ENCODE measurements at places on chromosomes 6 and 20. TPM values are rescaled to one million over a fixed set of nuclear protein-coding genes. Genes with fewer than 3 reads are reported as not detected.

DNA sequence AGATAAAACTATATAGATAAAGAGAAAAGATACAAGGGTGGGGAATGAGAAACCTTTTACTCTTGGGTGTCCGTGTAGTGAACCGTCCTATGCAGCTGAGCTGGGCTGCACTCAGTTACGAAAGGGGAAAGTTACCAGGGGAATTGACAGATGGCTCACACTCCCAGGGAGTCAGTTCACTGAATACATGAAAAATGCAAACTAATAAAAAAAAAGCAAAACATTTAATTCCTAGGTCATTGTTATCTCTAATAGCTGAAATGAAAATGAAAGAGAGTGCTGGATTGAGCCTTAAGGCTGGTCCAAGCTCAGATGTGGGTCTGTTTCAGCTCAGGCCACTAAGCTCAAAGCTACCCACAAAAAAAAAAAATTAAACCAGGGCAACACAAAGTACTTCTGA, 138.0 kb downstream of the THBS2 start:
- DNase-seq = no peak

- no peak for DNase-seq
Measured at GRCh38 chr6:132405143-132405915, 4.1 kb upstream of the MOXD1 start.

- DNase-seq = no peak
Measured at GRCh38 chr6:127317388-127318128, 25.9 kb downstream of the ECHDC1 start.

DNA sequence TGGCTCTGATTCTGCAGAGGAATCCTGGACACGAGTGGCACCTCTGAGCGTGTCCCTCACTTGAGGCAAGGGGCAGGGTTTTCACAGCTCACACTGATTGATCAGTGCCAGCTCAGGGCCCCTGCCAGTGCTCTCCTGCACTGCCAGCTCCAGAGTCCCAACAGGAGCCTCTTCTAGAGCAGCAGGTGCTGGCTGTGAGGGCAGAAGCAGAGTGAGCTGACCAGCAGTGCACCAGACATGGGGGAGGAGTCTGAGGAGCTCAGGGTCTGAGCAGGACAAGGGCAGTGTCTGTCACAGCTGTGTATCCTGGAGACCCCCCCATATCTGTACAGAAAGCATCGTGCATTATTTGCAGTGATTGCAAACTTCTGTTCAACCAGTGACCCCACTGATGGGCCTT, 31.5 kb upstream of the THBS2 start:
- DNase-seq = no peak

DNA sequence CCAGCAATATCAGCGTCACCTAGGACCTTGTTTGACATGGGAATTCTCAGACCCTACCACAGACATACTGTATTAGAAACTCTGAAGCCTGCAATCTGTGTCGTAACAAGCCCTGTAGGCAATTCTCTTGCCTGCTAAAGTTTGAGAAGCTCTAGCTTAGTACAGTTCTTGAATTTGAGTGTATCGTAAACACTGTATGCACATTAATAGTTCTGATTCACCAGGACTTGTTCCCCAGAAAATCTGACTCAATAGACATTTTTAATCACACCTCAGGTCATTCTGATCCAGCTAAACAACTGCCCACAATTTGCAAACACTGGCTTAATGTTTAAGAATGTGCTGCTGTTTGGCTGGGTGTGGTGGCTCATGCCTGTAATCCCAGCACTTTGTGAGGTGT, 414.3 kb downstream of the TFAP2A start:
- DNase-seq = peak; percentile 31

GRCh38 chr6:90180526-90180925, 116.1 kb downstream of the BACH2 start:
- DNase-seq = no peak

GRCh38 chr6:160110586-160111123, 11.0 kb upstream of the SLC22A1 start:
- DNase-seq = no peak

GRCh38 chr6:139763468-139764210, 389.2 kb upstream of the CITED2 start:
- no peak for DNase-seq

DNA sequence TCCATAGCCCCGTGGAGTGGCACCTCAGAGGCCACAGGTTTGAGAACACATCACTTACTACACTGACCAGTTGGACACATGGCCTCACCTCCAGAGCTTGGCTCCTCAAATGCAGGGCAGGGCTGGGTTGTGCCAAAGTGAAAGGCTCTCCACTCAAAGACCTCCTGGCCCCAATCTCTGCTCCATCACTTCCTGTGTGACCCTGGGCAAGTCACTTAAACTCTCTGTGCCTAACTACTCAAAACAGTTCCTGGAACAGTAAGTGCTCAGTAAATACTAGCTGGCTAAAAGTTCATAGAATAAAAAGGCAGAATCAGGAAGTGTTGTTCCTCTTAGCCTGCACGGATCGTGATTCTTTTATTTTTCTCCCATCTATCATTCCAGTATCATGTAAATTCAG, 50.2 kb downstream of the AGPAT4 start:
- no peak for DNase-seq

GRCh38 chr20:59823491-59824259, 109.8 kb downstream of the SYCP2 start:
- DNase-seq = no peak

TNNC2 gene
- 0.22 TPM for polyA plus RNA-seq

LY6G5C gene
- 1.9 TPM for polyA plus RNA-seq

GRCh38 chr6:14222956-14223355, 105.4 kb downstream of the CD83 start:
- no peak for DNase-seq

ADGB gene
- polyA plus RNA-seq = not detected

- no peak for DNase-seq
Measured at GRCh38 chr6:142171351-142171750, 24.3 kb downstream of the VTA1 start.

- no peak for DNase-seq
Measured at GRCh38 chr20:4666001-4666479, 55.7 kb upstream of the PRND start.

DNA sequence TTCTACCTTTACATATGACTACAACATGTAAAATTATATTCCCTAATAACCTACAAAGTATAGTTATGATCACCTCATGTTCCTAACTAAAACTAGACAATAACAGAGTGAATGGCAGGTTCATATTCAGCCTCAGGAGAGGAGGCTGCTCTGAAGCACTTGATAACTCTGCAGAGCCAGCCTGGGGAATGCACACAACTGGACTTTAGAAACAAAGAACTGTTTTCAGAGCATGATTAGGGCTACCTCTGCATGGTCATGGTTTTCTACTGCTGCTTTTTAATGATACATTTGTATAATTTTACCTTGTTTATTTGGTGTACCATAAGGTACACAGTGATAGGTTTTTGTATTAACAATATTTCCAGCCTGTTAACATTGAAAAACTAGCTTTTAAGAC, 50.3 kb downstream of the TRPC4AP start:
- no peak for DNase-seq

DNA sequence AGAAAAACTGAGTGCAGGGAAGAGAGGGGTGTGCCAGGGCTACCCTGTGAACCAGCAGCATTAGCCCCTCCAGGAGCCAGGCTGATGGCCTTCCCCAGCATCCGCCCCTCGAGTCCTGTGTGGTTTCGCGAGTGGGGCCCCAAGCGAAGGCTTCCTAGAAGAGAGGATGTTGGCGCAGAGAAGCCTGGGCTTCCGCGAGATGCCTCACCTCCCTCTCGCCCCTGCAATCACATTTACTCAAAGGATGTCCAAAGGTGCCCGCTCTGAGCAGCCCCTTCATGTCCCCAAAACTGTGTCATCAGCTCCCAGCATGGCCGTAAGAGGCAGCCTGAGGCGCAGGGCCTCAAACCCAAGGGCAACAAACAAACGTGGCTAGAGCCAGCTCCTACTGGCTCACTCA, 111.7 kb downstream of the PREX1 start:
- no peak for DNase-seq

GABRR1 gene
- polyA plus RNA-seq = not detected

SLC17A2 gene
- not detected for polyA plus RNA-seq

GNRH2 gene
- 0.12 TPM for polyA plus RNA-seq

DNA sequence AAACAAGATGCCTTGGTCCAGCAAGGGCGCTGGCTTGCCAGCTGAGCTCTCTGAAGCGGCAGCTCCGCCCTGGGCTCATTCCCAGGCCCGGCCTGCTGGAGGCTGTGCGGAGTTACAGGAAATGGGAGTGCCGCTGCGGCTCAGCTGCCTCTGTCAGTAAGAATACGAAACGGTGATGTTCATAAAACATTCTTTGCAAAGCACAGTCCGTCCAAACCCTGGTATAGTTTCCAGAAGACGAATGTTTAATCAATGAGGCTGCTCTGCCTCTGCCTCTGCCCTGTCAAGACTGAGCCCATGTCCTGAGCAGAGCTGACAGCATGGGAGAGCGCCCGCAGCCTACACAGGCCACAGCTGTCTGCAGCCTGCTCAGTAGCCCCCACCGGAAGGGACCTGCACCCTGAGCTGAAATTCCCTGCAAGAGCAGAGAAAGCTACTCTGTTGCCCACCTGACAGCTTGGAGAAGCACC, 153.3 kb upstream of the SNX9 start:
- peak; percentile 38 for DNase-seq

DNA sequence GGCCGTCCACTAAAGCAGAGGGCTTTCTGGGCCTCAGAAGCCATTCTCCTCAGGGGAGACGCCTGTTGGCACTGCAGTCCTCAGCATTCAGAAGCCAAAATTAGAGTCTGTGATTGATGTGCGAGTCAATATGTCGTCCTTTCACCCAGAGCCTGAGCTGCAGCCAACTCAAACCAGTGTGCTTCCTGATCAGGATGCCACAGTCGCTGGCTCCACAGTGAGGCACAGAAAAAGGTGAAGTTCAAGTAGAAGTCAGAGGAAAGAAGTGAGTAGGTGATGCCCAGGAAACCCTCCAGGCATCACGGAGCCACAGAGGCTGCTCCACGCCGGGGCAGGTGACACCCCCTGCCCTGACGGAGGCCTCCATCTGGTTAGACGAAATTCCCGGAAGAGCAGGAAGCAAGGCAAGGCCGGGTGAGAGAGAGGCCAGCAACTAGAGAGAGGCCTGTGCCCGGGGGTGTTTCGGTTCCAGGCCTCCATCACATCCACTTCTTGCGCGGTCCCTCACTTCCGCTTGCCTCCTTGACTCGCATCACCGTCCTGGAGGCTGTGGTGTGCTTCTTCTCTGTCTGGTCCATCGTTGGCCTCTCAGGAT, 177.7 kb upstream of the SNX9 start:
- no peak for DNase-seq

NNAT gene
- not detected for polyA plus RNA-seq

EDN3 gene
- 0.08 TPM for polyA plus RNA-seq

DNA sequence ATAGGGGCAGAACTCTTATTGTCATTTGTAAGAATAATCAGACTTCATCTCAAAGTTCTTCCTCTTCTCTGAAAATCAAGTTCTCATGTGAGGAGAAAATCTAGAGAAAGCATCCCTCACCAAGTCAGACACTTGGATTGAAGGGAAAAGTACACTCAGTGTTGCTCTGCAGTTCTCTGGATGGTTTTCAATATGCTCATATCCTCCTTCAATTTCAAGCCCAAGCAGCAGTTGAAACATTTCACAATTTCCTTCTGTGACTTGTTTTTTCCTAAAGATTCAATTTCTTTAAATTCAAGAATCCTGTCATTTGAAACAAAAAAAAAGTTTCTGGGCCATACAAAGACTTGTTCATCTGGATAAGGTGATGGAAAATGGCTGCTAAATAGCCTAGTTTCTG, 140.2 kb upstream of the AHI1 start:
- DNase-seq = no peak

GRCh38 chr6:125123468-125124048, 30.0 kb upstream of the TPD52L1 start:
- no peak for DNase-seq

- DNase-seq = no peak
Measured at GRCh38 chr20:34547844-34548613, 10.5 kb upstream of the MAP1LC3A start.

GRCh38 chr6:47165918-47166317, 123.8 kb upstream of the ADGRF1 start:
- no peak for DNase-seq

GRCh38 chr6:138593124-138593877, 94.0 kb upstream of the NHSL1 start:
- DNase-seq = peak; percentile 79

ZNF391 gene
- 0.34 TPM for polyA plus RNA-seq

KIF25 gene
- polyA plus RNA-seq = 0.49 TPM

DNA sequence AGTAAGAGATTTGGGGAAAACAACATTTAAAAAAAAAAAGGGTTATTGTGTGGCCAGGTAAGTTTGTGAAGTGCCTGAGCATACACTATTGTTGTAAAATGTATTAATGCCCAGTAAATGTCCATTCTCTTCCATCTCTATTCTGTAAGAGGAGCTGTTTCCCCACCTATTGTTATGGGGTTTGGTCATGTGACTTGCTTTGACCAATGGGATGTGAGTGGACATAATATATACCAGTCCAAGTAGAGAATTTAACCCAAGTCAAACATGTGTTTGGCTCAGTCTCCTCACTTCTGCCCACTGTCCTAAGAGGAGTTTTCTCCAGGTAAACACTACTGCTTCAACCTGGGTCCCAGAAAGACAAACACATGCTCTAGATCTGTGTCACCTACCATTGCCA, 377.1 kb downstream of the FOXA2 start:
- no peak for DNase-seq

GRCh38 chr6:112407101-112407590, 60.0 kb downstream of the RFPL4B start:
- DNase-seq = no peak

MAP7 gene
- 49.5 TPM for polyA plus RNA-seq

DNA sequence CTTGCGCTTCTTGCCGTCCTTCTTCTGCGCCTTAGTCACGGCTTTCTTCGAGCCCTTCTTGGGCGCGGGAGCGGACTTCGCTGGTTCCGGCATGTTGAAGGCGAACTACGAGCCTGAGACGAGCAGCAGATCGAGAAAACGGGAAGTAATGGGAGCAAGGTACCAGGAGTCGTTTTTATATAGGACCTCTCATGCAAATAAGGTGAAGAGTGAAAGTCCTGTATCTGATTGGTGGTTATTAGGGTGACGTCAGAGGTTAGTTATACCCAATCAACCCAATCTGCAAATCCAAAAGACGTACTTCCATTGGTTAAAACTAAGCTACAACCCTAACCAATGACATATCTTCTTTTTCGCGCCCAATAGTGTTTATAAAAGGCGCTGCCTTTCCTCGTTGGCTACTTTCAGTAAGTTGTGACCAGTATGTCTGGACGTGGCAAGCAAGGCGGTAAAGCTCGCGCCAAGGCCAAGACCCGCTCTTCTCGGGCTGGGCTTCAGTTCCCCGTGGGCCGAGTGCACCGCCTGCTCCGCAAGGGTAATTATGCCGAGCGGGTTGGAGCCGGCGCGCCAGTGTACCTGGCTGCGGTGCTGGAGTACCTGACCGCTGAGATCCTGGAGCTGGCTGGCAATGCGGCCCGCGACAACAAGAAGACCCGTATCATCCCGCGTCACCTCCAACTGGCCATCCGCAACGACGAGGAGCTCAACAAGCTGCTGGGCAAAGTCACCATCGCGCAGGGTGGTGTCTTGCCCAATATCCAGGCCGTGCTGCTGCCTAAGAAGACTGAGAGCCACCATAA, 100.6 kb upstream of the PRSS16 start:
- DNase-seq = peak; percentile 99

UNC5CL gene
- polyA plus RNA-seq = 0.79 TPM

- no peak for DNase-seq
Measured at GRCh38 chr6:52503323-52503747, 73.5 kb downstream of the TRAM2 start.

SIRPD gene
- not detected for polyA plus RNA-seq
